ENCODE measurements at places on chromosomes 4 and X.

DNA sequence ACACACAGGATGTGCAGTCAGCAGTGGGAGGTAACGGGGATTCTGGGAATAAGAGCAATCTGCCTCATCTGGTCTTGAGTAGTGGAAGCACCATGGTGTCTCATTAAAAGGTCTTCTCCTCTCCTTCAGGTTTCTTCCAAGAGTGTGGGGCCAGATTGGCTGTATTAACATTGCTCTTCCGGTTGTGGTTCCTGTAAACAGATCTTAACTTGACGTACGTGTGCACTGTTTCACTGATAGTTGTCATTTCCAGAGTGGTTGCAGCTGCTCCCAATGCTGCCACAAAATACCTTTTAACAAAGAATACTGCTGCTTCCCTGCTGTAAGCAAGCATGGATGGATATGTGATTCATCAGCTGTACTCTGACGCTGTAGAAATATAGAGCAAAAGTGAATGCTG lies 1443.4 kb upstream of the TENM3 start:
- no peak for DNase-seq

GRCh38 chr4:162350331-162350730 lies 186.5 kb upstream of the FSTL5 start:
- no peak for DNase-seq

- DNase-seq, result no peak
These were observed 8.5 kb upstream of the NFKB1 start for GRCh38 chr4:102492531-102493241.

GRCh38 chr4:183846951-183847350 lies 58.2 kb upstream of the STOX2 start:
- DNase-seq, result no peak
